ENCODE measurements at places on chromosomes 4 and X.

DNA sequence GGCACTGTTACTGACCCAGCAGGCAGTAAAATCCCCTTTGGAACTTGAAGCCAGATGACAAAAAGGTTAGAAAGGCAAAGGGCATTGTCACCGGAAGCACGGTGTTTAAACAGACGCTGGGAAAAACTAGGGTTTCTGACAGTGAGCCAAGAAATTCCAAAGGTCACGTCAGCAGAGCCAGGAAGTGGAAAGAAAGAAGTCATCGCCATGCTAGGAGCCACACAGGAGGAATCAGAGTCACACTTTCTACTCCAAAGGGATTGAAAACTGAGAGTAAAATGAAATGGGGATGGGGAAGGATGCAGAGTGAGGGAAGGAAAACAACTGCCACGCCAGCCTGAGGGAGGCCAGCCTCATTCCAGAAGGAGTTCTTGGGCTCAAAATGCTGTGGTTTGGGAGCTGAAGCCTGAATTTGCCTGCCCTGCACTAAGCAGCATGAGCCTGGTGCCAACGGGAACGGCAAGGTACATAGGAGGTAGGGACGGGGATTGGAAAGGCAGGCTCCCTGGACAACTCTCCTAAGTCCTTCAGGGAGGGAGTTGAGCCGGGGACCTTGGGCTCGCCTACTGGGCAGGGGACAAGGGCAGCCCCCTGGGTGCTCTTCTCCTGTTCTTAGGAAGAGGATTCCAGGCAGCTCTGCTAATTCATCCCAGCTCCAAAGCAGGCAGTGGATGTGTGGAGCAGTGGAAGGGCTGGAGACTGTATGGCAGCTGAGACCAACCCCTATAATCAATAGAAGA is 66.8 kb downstream of the SOWAHB start:
- no peak for DNase-seq

- DNase-seq: no peak
These were observed 8.8 kb downstream of the SPRY1 start for GRCh38 chr4:123405267-123405865.

- DNase-seq: no peak
These were observed 41.2 kb downstream of the ATP10D start for GRCh38 chr4:47526281-47526680.

DNA sequence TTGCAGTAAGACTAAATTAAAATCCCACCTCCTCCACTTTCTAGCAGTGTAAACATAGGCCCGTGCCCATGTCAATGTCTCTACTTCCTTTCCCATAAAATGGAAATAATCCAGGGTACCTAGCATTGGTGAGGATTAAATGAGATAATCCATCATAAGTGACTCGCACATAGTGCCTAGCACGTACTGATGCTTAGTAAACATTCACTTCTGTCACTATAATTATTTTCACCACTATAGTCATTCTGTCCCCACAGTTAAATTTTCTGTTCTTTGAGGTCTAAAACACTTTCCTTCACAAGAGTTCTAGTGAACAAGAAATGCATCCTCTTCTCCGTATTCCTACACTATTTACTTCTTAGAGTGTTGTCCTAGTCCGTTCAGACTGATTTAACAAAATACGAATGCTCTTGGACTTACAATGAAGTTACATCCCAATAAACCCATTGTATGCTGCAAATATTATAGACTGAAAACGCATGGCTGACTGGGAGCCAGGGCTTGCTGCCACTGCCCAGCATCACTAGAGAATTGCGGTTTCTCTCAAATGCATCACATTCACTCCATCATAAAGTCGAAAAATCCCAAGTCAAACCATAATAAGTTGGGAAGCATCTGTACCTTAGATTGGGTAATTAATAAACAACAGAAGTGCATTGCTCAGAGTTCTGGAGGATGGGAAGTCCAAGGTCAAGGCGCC is 10.6 kb downstream of the ARAP2 start:
- no peak for DNase-seq
